ENCODE measurements at places on chromosomes 3 and 15.
A peak's percentile ranks its signal among the peaks of the same experiment; 100 is the strongest.

GRCh38 chr3:196694941-196695848 is 16.9 kb downstream of the CEP19 start:
- DNase-seq: no peak

DNA sequence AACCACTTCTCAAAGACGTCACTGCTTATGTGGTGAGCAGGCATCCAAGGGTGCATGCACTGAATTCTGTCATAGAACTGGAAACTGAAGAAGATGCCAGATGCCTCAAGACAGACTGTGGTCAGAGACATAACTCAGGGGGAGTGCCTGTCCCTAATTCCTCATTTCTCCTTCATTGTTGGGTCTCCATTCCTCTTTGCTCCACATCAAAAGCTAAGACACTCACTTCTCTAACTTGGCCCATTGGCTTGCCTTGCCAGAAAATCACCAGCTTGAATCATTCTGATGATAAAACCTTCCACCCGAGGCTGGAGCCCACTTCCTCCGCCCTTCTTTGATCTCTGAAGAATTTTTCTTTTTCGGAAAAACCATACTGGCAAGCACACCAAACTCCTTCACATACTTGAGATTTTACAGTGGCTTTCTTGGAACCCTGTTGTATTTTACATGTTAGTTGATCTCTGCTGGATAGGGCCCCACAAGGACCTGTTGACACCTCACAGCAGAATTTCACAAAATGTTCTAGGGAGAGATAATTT is 69.9 kb downstream of the COL8A1 start:
- DNase-seq: no peak

DNA sequence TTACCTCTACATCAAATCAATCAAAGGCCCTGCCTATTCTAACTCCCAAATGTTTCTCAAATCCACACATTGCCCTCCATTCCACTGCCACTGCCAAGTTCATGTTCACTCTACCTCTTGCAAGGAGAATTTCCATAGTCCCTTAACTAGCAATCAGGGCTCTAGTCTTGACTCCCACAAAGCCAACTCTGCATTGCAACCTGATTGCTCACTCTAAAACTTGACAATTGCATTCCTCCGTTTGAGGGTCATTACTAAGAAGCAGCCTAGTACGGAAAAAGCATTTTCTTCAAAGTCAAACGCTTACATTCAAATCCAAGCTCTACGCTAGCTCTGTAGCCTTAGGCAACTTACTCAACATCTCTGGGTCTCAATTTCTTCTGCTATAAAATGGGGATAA is 1.2 kb downstream of the CPA3 start:
- DNase-seq: no peak

- DNase-seq: peak; percentile 49
Measured at GRCh38 chr15:100372739-100373119, 31.0 kb upstream of the ADAMTS17 start.

- peak; percentile 91 for DNase-seq
Measured at GRCh38 chr3:49120438-49121131, at the start of gene USP19. TSS of gene USP19 (minus strand) at chr3:49120823. CDS start at chr3:49119145, 1,678 bp downstream.
